Parietal lobe (tissue), 2 donors: ENCODE measurements at places on chromosomes 5 and 9. TPM values are rescaled to one million over a fixed set of nuclear protein-coding genes. Genes with fewer than 3 reads are reported as not detected.

PCDHGA1 gene
- 9.1 TPM for total RNA-seq

ROR2 gene
- 0.94 TPM for total RNA-seq

IL7R gene
- total RNA-seq, result 0.63 TPM

OR1N2 gene
- not detected for total RNA-seq

ASTN2 gene
- total RNA-seq, result 31.6 TPM

DENND1A gene
- 58.8 TPM for total RNA-seq

PLAC8L1 gene
- not detected for total RNA-seq

TMEM232 gene
- total RNA-seq, result 24.1 TPM

HEXB gene
- total RNA-seq, result 25.4 TPM

PAPPA gene
- not detected for total RNA-seq

SLC25A2 gene
- total RNA-seq, result 0.63 TPM

NAIP gene
- 80.1 TPM for total RNA-seq

KIAA1958 gene
- total RNA-seq, result 31.6 TPM

TAF11L5 gene
- not detected for total RNA-seq

MEGF10 gene
- total RNA-seq, result 28.2 TPM

TLR4 gene
- 4.1 TPM for total RNA-seq

ZNF484 gene
- 85.4 TPM for total RNA-seq

GNPDA1 gene
- 33.2 TPM for total RNA-seq

ACTBL2 gene
- total RNA-seq, result not detected

PRR16 gene
- total RNA-seq, result 9.1 TPM

SLC34A3 gene
- not detected for total RNA-seq

NUTM2G gene
- total RNA-seq, result not detected

TNC gene
- 101 TPM for total RNA-seq

ZNF782 gene
- total RNA-seq, result 54.8 TPM

LHFPL2 gene
- total RNA-seq, result 27.2 TPM

IGIP gene
- total RNA-seq, result 11.0 TPM

IFNA2 gene
- total RNA-seq, result not detected

MARCOL gene
- not detected for total RNA-seq

IL13 gene
- total RNA-seq, result not detected

TMOD1 gene
- 42.6 TPM for total RNA-seq

THBS4 gene
- 3.4 TPM for total RNA-seq

SPINK4 gene
- total RNA-seq, result not detected

IFNK gene
- not detected for total RNA-seq

LVRN gene
- total RNA-seq, result 7.5 TPM

QRFP gene
- total RNA-seq, result not detected

PCDHB13 gene
- 29.7 TPM for total RNA-seq

NACC2 gene
- total RNA-seq, result 6.3 TPM

CAMK4 gene
- 141 TPM for total RNA-seq

ATG12 gene
- 98.6 TPM for total RNA-seq

SLC24A2 gene
- total RNA-seq, result 16.9 TPM

EIF4EBP3 gene
- not detected for total RNA-seq

ADAMTS12 gene
- 0.63 TPM for total RNA-seq

TCERG1 gene
- total RNA-seq, result 197 TPM

RCL1 gene
- total RNA-seq, result 30.7 TPM

ARL14EPL gene
- not detected for total RNA-seq

ZNF79 gene
- 18.2 TPM for total RNA-seq

CFAP77 gene
- total RNA-seq, result not detected

CA9 gene
- total RNA-seq, result not detected

HMMR gene
- 3.8 TPM for total RNA-seq

INSL4 gene
- not detected for total RNA-seq
